ENCODE measurements at places on chromosomes 11 and 22. TPM values are rescaled to one million over a fixed set of nuclear protein-coding genes. Genes with fewer than 3 reads are reported as not detected.

Gene CCDC188
- not detected for total RNA-seq

Gene RIMBP3C
- 0.23 TPM for total RNA-seq

- peak; percentile 53 for DNase-seq
Observed at GRCh38 chr11:44727373-44728287, 868 bp downstream of the TSPAN18 start.

DNA sequence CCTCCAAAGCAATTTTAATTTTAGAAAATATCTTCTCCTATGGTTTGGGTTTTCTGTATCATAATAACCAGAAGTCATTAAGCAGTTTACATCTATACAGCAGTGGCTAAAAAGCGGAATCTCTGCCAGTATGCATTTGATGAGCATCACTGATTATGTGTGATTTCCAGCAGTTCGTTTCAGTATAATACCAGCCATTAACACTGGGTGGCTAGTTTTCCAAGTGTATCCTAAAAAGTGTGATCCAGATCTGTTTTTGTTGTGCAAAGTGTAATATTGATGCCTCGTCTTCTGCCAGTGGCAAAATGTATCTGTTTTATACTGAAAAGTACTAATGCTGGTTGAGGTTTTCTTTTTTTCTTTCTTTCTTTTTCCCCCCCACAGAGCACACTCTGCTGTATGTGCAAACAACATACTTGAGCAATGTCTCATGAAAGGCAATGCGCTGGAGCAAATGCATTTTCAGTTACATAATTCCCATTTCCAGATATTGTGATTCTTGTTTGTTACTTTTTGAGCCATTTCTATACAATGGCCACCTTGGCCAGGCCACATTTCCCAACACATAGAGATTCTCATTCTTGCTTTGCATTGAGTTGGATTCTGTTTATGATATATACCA, 64.2 kb downstream of the SLC36A4 start:
- peak; percentile 62 for DNase-seq

- peak; percentile 74 for DNase-seq
Observed at GRCh38 chr11:19952116-19952605, 208.1 kb downstream of the DBX1 start.

DNA sequence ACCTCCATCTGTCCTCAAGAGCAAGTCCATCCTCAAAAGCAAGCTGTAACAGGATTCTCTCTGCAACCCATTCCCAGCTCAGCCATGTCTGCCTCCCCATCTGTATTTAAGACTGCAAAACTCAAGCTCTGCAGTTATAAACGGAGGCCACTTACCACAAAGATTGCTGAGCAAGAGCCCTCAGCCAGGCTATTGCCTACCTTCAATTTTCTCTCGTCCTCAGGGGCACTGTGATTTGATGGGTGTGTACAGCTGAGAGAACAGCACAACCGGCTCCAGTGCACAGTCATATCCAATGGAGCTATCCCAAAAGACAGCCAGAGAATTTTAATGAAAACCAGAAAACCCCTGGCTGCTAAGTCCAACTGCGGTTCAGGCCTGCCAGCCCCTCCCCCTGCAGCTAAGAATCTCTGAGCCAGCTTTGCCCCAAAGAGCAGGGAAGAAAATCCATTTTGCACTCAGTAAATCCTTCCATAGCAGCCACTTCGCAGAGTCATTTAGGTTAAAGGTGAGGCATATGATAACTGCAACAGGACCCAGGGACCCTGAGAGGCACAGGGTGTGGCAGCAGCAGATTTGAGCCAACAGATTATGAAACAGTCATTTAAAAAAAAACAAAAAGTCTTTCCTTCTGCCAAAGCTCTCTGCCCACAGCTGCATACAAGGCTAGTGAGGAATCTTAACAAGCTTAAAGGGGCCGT, 37.6 kb downstream of the RAB30 start:
- peak; percentile 81 for DNase-seq

All from astrocyte (in vitro differentiated cells and primary cell).